NCI-H226 (cell line): ENCODE measurements at places on chromosomes 2 and 18.

- DNase-seq, result no peak
These were observed 5.7 kb downstream of the SCN3A start for GRCh38 chr2:165198181-165198580.

DNA sequence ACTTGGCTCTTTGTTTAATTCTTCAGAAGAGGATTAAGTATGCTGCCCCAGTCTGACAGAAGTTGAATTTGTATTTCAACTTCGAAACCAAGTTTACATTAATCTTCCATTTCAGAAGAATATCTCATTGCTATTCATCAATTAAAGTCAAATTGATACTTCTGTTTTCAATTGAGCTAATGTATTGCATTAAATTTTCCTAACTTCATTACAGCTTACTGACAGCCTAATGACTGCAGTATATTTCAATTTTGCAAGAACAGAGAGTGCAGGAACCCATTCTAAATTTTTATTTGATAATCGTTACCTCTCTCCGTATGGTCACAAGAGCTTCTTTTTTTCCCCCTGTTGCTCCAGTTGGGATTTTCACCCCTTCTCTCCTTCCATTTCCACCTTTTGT is 218.0 kb downstream of the CALCRL start:
- no peak for DNase-seq

DNA sequence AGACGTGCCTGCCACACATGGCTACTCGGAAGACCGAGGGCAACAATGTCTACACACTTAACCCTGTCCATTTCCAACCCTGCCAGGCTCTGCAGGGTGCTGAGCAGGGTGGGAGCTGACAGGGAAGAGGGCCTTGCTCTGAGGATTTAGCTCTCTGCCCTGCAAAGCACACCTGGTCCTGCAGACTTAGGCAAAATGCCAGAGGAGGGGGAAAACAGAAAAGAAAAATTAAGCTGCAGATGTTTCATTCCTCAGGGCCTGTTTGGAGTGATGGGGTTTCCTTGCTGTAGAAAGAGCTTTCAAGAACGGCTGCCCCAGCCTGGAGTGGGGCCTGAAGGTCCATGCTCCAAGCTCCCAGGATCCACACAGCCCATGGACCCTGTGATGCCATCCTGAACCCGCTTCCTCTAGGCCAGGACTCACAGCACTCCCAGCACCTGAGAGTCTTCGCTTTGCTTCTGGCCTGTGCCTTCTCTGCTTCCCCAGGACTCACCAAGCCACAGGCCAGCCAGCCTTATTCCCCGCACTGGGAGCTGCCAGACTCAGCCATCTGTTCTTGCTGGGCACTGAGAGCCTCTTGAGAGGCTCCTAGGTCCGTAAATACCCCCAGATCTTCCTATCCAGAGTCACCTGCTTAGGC is 9.1 kb upstream of the TEX51 start:
- no peak for DNase-seq

- no peak for DNase-seq
These were observed 593.2 kb upstream of the ZNF804A start for GRCh38 chr2:184004948-184005672.

- DNase-seq, result no peak
These were observed 143.7 kb upstream of the RPRM start for GRCh38 chr2:153622285-153622684.

GRCh38 chr2:209331291-209331844 is 92.5 kb upstream of the MAP2 start:
- no peak for DNase-seq

- DNase-seq, result no peak
These were observed 1.7 kb downstream of the MARS2 start for GRCh38 chr2:197706839-197707207.

DNA sequence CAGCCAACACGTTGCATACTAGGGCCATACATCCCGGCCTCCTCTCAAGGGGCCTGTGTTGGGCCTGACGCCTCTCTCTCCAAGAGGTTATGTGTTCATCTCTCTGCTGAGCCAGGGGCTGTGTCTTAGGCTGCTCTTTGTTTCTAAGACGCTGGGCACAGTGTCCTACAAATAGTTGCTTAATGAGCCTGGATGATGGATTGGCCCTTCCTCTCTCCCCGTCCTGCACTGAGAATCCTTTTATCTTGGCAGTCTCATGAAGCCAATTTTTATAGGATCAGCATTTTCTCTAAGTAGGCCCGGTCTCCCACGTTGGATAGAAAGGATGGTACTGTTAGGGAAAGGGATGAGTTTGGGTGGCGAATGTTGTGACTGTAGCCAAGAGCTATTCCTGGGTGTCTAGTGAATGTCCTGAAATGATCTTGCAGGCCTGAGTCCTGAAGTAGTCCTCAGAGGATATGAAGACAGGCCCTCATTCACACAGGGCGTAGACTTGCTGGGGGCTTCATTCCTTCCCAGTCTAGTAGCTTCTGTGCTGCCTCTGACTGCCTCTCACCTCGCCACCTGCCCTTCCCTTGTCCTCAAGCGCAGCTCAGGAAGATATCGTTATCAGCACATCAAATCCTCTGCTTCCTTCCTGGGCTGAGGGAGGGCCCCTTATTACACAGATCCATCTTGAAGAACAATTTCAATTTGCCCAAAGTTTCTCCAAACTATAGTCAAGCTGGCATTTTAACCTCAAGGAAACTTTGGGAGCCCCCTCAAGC is 8.8 kb downstream of the LBH start:
- DNase-seq, result no peak

- DNase-seq, result no peak
These were observed 97.5 kb upstream of the LDLRAD4 start for GRCh38 chr18:13120983-13121441.

DNA sequence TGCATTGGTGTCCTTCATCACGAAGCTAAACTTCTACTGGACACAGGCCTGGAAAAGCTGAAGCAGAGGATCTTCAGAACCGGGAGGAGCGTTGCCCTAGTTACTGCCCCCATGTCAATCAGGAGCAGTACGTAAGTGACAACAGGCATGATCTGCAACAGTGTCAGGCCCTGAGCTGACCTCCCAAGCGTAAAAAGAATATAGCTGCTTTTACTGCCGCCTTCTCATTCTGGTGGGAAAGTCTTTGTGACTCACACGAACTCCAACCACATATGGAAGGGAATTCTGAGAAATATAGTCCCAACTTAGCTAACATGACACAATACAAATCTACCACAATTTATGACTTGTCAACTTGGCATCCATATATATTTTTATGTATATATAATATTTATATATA is 1007.7 kb upstream of the CDH2 start:
- no peak for DNase-seq

GRCh38 chr2:37396890-37397565 is 52.6 kb downstream of the QPCT start:
- DNase-seq, result no peak
